Right lobe of liver (tissue), 6 donors: ENCODE measurements at places on chromosomes 2 and 18. TPM values are rescaled to one million over a fixed set of nuclear protein-coding genes. Genes with fewer than 3 reads are reported as not detected.
A peak's percentile ranks its signal among the peaks of the same experiment; 100 is the strongest.

GRCh38 chr2:10449486-10449831 is 1.3 kb upstream of the ODC1 start:
- DNase-seq: no peak

DNA sequence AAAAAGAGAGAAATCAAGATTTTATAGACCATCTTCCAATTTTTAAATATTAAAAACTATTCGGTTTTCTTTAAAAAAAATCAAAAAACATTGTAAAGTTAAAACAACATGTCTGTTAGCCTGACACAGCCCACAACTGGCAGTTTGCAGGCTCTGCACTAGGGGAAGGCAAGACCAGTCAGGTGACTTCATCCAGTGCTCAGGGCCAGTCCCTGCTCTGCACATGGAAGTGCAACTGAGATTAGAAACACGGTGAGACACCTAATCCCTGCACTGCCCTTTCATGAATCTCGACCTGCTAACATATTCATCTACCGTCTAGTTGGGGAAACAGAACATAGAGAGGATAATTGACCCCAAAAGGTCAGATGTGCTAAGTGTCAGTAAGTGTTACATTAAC is 135.2 kb downstream of the BARD1 start:
- no peak for DNase-seq

GRCh38 chr2:64869126-64869525 is 120.1 kb upstream of the SLC1A4 start:
- DNase-seq: no peak

- DNase-seq: no peak
Observed at GRCh38 chr18:9475643-9476591, 604 bp downstream of the RALBP1 start.

DNA sequence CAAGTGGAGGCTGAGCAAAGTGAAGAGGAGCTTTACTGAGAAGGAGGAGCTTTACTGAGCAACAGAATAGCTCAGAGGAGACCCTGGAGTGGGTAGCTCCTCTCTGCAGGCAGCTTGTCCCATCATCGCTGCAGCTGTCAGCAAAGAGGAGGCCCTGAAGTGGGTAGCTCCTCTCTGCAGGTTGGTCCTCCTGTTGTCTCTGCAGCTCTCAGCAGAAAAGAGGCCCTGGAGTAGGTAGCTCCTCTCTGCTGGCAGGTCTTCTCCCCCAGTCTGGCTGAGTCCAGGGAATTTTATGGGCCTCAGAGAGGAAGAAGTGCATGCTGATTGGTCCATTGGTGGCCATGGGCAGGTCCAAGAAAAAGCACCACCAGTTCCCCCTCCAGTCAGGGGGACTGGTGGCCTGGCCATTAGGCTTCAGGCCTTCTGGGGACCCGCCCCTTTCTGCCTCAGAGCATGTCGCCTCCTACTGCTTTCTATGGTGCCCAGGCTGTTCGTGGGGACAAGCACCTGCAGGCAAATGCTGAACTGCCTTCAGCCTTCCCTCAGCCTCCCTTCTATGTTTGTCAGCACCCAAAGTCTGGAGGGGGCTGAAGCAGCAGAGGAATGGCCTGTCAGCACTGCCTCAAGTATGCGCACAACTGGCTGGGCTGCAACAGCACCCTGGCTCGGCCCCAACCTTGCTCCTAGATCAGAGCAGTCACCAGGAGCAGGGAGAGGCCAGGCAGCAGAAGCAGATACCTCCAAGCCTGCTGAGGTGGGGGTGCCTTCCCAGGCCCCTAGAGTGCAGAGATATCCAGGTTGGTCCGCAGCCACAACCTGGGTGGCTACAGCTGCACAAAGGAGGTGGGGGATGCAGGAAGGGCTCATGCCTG is 5.9 kb downstream of the ZSCAN30 start:
- no peak for DNase-seq

DNA sequence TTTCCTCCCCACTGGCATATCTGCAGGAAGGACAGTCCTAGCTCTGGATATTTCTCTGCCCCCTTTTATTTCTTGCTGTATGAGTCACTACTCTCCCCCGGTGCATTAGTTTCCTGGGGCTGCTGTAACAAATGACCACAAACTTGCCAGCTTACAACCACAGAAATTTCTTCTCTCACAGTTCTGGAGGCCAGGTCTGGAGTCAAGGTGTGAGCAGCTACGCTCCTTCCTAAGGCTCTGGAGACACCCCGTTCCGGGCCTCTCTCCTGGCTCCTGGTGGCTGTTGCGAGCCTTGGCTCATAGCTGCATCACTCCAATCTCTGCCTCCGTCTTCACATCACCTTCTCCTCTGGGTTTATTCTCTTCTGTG is 34.1 kb downstream of the PTPRM start:
- DNase-seq: no peak

DNA sequence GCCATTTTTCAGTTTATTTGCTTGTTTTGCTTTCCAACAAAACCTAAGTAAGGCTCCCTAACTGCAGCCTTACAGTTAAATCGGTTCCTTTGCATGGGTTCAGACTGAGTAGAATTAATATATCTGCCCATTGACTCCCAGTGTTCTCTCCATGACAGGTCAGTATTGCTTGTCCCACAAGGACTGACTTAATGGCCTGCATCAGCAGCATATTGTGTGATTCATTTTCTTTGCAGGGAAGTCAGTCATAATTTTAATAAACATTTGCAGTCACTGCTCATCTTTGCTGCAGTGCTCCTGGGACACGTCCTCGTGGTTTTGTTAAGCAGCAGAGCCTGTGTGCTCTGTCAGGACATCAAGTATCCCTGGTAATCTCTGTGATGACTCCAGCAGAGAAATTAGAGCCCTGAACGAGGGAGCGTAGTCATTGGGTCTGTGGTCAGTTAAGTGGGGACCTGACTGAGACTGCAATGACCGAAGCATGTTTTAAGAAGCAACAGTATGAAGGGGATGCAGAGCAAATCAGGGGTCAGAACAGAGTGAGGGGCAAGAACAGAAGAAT is 93.3 kb downstream of the CDH20 start:
- no peak for DNase-seq

DNA sequence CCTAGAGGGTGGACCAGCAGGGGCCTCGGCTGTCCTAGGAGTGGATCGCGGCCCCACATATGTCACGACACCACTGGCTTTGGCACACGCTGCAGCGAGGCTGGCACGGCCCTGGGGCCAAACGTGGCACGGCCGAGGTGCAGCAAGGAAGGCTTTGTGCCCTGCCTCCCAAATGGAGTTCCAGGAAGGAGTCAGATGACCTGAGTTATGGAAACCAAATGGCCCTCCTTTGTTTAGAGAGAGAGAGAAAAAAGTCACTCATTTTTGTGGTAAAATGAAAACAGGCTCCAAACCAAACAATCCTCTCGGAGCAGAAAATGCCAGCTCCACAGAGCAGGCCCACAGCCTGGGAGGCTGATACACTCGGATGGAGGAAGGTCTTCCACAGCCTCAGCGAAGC is 105.6 kb downstream of the ANTXR1 start:
- DNase-seq: no peak

DNA sequence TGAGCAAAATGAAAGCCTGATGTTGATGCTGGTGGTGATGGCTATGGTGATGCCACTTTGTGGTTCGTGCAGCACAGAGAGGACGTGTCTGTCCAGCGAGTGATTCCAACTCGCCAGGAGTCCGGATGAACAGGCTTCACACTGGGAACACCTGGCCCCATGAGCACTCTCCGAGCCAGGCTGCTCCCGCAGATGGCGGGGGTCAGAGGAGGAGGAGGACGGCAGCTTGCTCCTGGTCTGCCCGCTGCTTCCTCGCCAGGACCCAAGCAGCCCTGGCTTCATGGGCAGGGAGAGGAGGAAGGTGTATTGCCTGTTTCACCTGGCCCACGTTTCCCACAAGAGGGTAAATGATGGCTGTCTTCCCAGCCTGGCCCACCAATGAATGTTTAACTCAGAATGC is 121.6 kb downstream of the MTCL1 start:
- DNase-seq: no peak

SAG gene
- total RNA-seq: not detected

DNA sequence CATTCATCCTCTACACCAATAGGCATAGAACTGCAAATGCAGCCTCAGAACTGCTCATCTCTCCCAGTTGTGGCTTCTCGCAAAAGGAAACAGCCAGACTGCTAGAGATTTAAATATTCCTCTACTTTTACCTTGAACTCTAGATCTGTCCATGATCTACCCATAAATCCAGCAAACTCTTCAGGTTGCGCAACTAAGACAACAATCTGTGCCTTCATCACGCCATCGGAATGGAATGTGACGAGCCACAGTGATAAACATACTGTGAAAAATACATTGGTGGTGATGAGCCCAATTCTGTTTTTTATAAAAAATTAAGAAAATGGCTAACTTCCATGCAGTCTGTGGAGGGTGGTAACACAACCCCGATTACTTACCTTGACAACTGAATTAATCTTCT is 626.7 kb downstream of the LRRTM4 start:
- DNase-seq: no peak

GRCh38 chr2:109031476-109032228 is 42.6 kb upstream of the EDAR start:
- peak; percentile 67 for DNase-seq

DNA sequence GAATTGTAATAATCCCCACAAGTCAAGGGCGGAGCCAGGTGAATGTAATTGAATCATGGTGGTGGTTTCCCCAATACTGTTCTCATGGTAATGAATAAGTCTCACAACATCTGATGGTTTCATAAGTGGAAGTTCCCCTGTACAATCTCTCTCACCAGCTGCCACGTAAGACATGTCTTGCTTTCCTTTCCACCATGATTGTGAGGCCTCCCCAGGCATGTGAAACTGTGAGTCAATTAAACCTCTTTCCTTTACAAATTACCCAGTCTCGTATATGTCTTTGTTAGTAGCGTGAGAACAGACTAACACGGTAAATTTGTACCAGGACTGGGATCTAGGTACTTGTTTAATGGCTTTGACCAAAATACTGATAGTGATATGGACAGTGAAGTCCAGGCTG is 744.3 kb upstream of the REG3G start:
- no peak for DNase-seq

- DNase-seq: peak; percentile 77
Observed at GRCh38 chr18:80157708-80158343, 48.8 kb downstream of the ADNP2 start.

GRCh38 chr2:134139611-134140010 is 114.3 kb upstream of the MGAT5 start:
- peak; percentile 60 for DNase-seq

CYTIP gene
- 1.1 TPM for total RNA-seq

DNA sequence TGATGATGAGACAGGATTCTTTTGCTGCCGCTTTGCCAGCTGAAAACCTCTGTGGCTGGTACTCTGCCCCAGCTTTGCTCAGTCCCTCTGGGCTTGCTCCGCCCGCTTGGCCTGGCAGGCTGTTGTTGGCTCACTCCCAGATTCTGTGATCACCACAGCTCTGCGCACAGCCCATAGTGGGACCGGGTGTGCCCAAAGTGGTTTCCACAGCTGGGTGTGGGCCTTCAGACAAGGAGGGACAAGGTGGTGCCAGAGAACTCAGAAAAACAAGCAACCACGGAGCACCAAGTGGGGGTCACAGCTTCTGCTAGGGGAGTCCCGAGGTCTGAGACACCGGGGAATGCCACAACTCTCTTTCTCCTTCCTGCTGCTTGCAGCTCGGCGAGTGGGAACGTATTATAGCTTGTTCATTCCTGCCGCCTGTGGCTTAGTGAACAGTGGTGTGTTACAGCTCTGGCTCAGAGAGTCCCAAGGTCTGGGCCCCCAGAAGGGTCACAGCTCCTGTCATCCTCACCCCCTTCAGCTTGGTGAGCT is 9.2 kb upstream of the KYNU start:
- peak; percentile 89 for DNase-seq

MAP3K19 gene
- total RNA-seq: not detected

DNA sequence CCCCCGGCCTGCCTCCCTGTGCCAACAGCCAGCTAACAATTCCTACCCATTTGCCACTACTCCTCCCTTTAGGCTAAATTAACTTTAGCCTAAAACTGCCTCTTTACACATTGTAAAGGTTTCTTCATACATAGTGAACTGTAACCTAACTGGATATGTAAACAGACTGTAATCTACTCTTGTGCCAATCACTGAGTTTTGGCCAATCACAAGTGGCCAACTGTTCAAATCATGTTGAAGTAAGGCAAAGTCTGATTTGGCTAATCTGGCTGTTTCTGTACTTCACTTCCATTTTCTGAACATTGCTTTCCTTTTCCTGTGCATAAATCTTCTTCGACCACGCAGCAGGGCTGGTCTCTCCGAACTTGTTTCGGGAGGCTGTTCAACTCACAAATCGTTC is 103.6 kb upstream of the LYPD6 start:
- DNase-seq: no peak

SRD5A2 gene
- total RNA-seq: 2.3 TPM

GRCh38 chr2:118049140-118049815 is 35.4 kb upstream of the CCDC93 start:
- no peak for DNase-seq

DNA sequence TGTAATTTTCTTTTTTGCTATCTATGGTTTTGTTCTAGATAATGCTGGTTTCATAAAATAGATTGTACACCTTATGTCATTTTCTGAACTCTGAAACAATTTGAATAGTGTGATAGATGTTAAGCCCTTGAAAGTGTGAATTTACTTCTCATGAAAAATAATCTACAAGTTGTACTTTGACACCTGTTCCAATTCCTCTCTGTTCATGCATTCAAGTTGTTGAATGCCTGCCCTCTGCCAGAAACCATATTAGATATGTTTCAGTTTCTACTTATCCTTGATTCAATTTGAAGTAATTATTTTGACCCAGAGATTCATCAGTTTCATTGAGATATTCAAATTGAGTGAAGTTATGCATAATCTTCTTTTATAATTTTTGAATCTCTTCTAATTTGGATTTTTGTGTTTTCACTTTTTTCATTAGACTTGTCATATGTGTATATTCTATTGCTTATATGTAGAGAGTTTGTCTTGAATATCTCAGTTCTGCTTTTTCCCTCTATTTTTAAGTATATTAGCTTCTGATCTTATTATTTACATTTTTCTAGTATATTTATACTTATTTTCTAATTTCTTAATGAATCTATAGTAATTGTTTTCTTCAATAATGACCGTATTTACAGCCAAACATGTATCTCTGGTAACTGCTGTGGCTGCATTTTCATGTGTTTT is 143.3 kb upstream of the TACR1 start:
- DNase-seq: no peak

EFEMP1 gene
- 4.8 TPM for total RNA-seq

- DNase-seq: no peak
Observed at GRCh38 chr2:170530803-170531564, 184.2 kb upstream of the SP5 start.

CD8A gene
- 0.55 TPM for total RNA-seq

CKAP2L gene
- total RNA-seq: 1.0 TPM

DNA sequence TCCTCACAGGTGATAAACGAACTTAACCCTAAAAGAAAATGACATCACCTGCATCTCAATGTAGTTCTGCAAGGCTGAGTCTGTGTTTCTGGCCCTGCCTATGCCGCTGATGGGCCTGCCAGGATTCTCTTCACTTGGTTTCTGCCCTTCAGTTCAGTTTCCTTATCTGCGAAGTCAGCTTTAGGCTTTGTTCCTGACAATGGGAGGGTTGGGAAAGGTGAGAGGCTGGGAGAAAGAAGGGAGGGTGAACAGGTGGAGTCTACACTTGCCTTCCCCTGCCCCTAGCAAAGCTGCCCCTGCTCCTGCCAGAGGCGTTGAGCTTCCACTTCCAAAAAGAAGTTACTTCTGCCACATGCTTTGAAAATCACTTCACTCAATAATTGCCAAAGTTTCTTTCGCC is 124.0 kb upstream of the APCDD1 start:
- DNase-seq: no peak
